Inflammatory macrophage treated with lipopolysaccharide for 4 hours (primary cell): ENCODE measurements at places on chromosomes 13 and 19.
A peak's percentile ranks its signal among the peaks of the same experiment; 100 is the strongest.

DNA sequence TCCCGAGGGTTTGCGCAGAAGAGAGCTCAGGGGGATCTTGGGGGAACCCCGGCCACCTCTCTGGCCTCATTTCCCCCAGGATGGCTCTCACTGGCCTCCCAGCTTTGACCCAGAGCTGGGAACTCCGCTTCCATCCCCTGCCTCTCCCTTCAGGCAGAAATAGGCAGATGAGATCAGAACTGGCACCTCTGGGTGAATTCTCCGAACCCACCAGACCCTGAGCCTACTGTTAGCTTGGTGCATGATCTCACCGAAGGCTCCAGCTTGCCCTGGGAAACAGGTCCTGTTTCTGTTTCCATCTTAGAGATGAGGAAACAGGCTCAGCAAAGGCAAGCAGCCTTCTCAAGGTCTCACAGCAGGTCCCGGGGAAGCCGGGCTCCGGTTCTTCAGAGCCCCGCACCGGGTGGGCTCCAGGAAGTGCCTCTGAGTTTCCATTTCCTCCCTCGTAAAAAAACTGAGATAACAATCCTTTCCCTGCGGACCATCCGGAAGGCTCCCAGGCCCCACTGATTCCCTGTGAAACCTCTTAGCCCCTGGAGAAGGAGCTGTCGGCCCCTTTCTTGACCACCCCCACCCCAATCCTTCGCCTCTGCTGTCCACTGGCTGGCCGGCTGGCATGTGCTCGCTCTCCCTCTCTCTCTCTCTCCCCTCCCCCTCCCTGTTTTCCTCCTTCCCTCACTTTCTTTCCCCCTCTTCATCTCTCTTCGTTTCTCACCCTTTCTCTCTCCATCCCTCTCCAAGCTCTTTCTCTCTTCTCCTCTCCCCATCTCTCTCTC is 2.1 kb downstream of the NECTIN2 start:
- peak; percentile 92 for DNase-seq

GRCh38 chr13:25784119-25784518 is 267.7 kb downstream of the SHISA2 start:
- DNase-seq: no peak

- no peak for DNase-seq
These were observed 48.4 kb downstream of the ZNRF4 start for GRCh38 chr19:5503598-5503997.

DNA sequence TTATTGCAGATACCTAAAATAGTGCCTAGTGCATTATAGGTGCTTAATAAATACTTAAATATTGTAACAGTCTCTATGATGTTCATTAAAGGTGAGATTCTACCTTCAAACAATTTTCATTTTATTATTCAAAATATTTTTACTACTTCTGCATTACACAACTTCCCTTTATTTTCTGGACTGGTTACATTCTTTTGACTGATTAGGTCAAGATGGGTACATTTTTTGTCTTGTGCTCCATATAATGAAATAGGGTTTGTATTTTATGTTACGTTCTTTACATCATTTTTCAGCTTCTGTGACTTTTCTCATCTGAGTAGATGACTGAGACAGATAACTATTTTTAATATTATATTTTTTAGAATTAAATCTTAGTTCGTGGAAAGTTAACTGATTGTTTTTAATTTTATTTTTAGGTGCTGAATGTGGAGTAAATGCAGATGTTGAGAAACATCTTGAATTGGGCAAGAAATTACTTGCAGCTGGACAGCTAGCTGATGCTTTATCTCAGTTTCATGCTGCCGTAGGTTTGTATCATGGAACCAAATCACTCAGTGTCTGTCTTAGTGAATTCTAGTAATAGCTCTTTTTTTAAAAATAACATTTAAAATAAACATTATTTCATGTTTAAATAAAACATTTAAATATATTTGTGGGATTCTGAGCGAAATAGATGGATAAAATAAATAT is 32.0 kb downstream of the DNAJC3 start:
- peak; percentile 49 for DNase-seq

DNA sequence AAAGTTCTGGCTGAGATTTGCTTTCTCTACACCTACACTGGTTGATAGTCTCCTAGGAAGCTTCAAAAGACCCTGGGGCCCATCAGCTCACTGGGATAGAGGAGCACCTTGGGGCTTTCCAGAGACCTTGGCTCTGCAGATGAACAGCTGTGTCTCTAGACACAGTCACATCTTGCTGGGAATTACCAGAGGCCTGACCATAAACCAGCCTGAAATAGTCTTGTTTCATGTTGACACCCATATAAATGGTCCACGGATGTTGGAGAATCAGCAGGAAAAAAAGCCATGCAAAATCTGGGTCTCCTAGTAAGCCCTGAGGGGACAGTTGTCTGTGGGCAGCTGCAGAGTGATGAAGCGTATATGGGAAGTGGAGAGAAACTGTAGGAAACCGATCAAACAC is 207.6 kb downstream of the DNAJC15 start:
- no peak for DNase-seq
